Sciatic nerve (tissue), 2 donors: ENCODE measurements at places on chromosomes 2 and 18. TPM values are rescaled to one million over a fixed set of nuclear protein-coding genes. Genes with fewer than 3 reads are reported as not detected.

GRCh38 chr2:70340761-70341476 lies 39.1 kb upstream of the FAM136A start:
- no peak for DNase-seq

DNA sequence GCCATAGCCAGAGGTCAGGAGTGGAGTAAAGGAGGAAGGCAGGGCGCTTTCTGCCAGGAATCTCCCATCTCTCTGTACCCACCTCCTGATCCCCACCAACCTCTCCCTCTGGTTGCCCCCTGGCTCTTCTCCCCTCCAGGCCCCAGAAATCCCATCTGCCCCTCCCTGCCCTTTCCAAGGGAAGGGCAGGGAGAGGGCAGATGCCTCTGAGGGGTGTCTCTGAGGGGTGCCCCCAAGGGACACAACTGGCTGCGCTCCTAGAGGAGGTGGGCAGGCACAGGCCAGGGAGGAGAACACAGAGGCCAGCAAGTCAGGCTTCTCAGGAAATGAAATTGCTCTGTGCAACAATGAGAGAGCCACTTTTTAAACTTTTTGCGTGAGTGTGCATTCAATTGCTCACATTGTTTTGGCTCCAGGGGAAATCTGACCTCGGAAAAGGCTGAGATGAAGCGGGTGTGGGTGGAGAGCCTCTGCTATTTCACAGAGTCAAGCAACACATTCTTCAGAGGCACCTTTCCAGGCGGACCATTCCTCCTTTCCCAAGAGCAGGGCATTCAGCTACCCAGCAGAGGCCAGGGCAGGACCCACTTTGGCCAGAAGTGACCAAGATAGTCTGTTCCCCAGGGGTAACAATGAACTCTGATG lies 125.5 kb downstream of the SMAD7 start:
- peak; percentile 51 for DNase-seq

- peak; percentile 60 for DNase-seq
Measured at GRCh38 chr2:222671259-222672067, at the start of gene MOGAT1. TSS of gene MOGAT1 (plus strand) at chr2:222671658. CDS start at chr2:222671786, 128 bp downstream.

DNA sequence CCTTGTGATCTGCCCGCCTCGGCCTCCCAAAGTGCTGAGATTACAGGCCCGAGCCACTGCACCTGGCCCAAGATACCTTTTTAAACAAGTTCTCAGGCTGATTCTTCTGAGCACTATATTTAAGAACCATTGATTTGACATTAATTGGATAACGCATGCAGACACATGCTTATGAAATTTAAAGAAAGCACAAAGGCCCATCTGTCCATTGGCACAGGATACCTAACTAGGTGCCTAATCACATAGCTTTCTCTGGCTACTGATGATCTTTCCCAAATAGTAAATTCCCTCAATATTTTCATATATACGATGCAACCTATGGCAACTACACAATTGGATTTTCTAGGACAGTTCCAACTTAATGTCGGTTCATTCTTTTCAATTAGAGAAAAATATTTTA lies 62.5 kb upstream of the STAM2 start:
- DNase-seq = no peak

DNA sequence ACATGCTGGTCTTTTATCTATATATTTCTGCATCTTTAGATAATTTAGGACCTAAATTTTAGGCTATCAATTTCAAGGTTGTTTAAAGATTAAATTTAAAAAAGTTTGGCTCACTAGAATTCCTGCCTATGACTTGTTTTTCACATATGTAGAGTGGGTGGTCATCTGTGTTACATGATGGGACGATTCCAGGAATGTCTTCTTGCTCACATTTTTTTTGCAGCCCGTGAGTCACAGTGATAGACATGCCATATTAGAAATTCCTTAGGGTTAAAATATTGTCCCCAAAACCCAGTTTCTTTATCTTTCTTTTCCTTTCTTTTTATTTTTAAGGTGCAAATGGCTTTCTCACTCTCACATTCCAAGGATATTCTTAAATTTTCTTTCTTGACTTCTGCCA lies 652.0 kb downstream of the PLCL1 start:
- no peak for DNase-seq

GRCh38 chr2:237305579-237305978 lies 108.4 kb downstream of the COL6A3 start:
- no peak for DNase-seq

GRCh38 chr2:241636182-241637017 lies 558 bp downstream of the THAP4 start:
- DNase-seq = no peak

GRCh38 chr18:47944972-47945852 lies 14.8 kb upstream of the SMAD2 start:
- no peak for DNase-seq

The CNGA3 gene
- not detected for total RNA-seq

The DOCK10 gene
- total RNA-seq = 50.7 TPM

The HDHD2 gene
- total RNA-seq = 42.7 TPM
